Right ventricle myocardium inferior (tissue), 1 donor: ENCODE measurements at places on chromosomes 11 and 22. TPM values are rescaled to one million over a fixed set of nuclear protein-coding genes. Genes with fewer than 3 reads are reported as not detected.

GRCh38 chr11:41053894-41054293 is 405.6 kb downstream of the LRRC4C start:
- DNase-seq, result no peak

DNA sequence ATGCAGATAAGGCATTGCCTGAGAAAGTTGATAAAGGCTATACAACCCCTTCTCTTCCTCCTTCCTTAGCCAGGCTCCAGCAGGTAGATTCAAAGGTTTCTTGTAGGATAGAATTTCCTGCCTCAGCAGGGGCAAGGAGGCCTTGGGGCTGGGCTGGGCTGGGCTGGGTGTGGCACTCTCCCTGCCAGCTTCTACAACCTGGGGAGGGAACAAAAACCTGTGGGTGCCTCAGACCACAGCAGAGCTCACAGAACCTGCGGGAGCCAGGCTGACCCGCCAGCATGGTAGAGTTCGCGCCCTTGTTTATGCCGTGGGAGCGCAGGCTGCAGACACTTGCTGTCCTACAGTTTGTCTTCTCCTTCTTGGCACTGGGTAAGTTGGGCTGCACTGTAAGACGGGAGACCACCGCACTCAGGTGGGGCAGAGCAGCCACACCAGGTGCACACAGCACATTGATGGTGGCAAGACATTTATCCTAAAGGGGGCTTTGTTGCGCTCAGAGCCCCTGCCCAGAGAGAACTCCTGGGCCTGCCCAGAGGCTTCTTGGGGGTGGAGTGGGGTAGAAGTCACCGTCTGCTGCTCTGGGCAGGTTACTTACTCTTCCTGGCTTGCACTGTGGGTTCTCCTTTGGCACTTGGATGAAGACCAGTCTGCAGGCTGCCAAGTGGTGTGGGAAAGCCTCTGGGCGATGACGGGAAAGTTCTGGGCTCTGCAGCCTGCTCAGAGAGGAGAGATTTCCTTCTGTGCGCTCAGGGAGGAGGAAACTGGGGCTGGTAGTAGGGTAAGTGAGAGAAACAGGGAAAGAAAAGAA is at the start of gene MOGAT2:
MOGAT2 (plus strand) TSS at position 231 of the 811 bp plus-strand sequence; CDS start at position 282, 51 bp downstream.
- DNase-seq, result peak; percentile 68

DNA sequence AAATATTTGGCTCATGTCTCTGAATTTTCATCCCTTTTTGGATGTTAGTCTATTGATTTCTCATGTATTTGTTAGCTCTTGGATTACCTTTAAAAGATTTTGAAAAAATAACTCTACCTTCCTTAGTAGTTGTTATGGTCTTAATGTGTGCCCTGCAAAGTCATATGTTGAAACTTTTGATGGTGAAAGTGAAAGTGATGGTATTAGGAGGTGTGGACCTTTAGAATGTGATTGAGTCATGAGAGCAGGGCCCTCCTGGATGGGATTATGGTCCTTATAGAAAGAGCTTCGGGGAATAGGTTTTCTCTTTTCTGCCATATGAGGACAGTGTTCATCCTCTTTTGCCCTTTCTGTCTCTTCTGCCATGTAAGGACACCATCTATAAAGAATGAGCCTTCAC is 33.6 kb upstream of the MPPED2 start:
- DNase-seq, result no peak

DNA sequence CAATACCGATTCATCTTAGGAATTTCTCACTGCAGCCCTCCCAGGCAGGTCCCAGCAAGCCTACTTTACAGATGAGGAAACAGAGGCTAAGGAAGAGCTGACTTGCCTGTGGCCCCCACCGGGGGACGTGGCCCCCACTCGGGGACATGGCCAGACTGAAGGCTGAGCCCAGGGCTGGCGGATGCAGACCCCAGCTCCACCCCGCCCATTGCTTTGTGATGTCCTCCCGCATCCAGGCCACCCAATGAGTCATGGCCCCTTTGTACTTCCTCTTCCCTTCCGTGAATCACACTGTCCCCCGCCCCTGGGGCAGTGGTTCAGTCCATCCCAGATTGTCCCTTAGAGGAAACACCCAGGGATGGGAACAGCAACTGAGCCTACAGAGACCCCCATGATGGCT is 116.0 kb upstream of the ANO1 start:
- DNase-seq, result no peak

DNA sequence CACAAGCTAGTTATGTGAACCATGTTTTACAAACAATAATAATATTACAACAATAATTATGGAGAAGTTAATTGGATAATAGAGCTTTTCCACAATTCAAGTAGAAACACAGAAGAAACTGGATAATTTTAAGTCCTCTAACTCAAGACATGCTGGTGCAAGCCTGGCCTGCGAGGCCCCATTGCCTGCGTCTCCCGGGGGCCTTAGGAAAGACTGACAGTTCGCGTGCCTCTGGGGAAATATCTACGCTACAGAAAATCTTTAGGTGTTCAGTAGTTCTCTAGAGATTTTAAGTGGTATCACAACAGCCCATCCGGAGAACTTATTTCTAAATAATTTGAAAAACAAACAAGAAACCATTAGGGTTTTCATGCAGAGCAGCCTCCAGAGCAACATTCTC is 23.2 kb downstream of the GAL start:
- DNase-seq, result no peak

GRCh38 chr11:118988280-118988679 is 9.7 kb upstream of the CENATAC start:
- DNase-seq, result no peak

APOL4 gene
- 6.9 TPM for total RNA-seq

FDX1 gene
- total RNA-seq, result 22.5 TPM

EEF1G gene
- total RNA-seq, result 907 TPM

SLC22A6 gene
- not detected for total RNA-seq

ABCG4 gene
- 1.3 TPM for total RNA-seq
